GM18507 (cell line): ENCODE measurements at places on chromosomes 5 and 9.
A peak's percentile ranks its signal among the peaks of the same experiment; 100 is the strongest.

- peak; percentile 53 for DNase-seq
Measured at GRCh38 chr5:17282283-17283120, 65.1 kb downstream of the BASP1 start.

GRCh38 chr5:139134906-139135305, 63.3 kb downstream of the SIL1 start:
- no peak for DNase-seq

GRCh38 chr9:72827950-72828731, 124.7 kb downstream of the ALDH1A1 start:
- DNase-seq = no peak

DNA sequence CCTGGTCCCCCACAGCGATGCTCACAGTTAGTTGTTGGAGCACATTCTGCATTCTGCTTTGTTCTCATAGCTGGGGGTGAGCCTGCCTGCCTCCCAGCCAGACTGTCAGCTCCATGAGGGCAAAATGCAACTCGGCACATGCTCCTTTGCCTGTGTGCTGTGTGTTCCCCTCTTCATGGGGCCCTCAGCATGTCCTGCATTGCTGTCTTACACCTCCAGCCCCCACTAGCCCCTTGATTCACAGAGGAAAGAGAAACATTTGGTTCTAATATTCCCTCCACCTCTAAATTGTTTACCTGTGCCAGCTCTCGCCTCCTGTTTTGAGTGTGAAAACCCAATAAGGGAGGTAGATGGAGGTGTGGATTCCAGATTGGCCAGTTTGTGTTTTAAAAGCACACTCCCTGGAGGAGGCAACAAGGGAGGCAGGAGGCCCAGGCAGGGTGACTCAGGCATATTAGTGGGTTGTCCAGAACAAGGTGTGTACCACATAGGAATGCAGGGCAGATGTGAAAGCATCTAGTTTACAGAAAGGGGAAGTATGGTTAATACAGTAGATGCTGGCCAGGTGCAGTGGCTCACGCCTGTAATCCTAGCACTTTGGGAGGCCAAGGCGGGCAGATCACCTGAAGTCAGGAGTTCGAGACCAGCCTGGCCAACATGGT, 224.6 kb downstream of the AGTPBP1 start:
- no peak for DNase-seq

GRCh38 chr5:145689235-145689634, 145.9 kb downstream of the PRELID2 start:
- no peak for DNase-seq

DNA sequence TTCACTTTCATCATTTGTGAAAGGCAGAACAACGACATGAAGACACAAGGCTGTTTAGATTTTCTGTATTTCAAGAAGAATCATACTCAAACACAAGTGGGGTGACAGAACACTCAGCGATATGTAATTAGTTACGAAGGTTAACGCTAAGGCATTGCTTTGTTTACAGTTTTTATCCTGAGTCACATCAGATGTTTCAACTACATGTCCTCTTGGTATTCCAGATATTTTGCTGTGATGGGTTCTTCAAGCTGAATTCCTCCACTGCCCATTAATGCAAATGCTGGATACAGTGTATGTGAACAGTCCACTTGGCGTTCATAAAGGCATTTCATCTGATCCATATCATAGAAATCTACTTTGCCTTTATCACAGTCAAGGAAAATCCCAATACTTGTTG, 43.4 kb downstream of the TRIM36 start:
- DNase-seq = no peak

DNA sequence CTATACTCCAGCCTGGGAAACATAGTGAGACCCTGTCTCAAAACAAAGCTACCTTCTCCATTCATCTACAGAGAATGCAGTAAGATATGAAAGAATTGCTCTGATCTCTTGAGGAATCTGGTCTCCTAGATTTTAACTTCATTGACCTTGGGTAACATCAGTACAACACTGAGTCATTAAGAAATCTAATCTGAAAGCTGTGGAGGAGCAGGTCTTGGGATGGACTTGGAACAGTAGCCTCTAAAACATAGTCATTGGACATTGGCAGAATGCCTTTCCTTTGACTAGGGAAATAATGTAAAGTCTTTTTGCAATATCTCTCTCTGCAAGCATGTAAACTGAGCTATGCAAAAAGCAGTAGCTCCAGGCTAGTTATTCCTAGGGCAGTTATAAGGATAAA, 58.1 kb downstream of the KCNN2 start:
- DNase-seq = no peak

DNA sequence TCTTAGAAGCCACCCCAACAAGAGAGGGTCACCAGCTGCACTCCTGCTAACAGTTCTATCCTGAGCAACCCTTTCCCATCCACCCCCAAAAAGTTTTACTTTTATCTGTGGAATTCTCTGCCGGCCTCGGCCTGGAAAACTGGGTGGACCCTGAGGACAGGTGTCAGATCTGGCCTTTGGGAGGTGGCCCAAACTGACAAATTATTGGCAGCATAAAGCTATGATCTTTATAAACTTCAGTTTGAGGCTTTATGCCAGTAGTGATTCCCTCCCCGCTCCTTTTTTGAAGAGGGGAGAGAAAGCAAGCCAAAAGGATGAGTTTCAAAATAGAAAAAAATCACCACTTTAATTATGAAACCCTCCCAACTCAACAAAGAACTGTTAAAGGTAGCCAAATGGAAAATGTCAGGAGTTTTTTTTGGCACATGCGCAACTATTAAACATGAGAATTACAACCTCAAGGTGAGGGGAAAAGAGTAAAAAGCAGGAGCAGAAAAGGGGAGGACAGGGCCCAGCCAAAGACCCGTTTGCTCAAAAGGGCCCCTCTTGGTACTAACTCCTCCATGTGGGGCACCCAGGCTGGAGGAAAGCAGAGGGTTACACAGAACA, 49.4 kb downstream of the FBXW11 start:
- no peak for DNase-seq

GRCh38 chr5:34487159-34487879, 168.8 kb upstream of the RAI14 start:
- no peak for DNase-seq

- no peak for DNase-seq
Measured at GRCh38 chr9:19371942-19372341, 8.1 kb downstream of the RPS6 start.

DNA sequence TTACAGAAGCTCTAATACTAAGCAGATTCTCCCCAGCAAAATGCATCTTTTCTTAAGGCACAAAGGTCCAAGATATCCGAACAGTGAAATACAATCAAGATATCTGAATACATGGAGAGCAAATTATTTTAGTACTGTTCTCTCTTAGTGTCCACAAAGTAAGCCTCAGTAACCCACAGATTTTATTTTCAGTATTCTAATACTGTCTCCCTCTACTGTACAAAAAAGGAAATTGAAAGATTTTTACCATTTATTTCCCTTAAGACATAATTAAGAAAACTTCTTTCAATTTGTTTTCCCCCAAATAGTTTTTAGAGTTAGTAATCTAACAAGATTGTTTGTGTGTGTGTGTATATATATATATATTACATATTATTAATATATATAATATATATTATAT, 24.7 kb upstream of the NOL6 start:
- DNase-seq = no peak

GRCh38 chr9:8208465-8208864, 408.9 kb upstream of the DMAC1 start:
- DNase-seq = no peak

DNA sequence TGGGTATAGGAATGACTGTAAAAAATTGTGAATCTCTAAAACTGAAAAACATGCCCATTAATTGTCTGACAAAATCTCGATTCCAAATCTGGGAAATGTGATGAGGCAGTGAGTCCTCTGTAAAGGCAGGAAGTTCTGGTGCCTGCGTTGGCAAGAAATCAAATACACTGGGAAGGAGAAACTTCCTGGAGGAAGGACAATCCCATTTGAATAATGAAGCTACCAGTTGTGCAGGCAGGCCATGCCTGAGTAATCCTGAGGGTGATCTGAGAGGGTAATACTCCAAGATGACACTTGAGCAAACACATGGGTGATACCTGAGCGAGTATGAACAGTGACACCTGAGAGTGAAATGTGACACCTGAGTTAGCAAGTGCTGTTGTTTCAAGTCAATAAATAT, 49.7 kb downstream of the KIF24 start:
- no peak for DNase-seq

DNA sequence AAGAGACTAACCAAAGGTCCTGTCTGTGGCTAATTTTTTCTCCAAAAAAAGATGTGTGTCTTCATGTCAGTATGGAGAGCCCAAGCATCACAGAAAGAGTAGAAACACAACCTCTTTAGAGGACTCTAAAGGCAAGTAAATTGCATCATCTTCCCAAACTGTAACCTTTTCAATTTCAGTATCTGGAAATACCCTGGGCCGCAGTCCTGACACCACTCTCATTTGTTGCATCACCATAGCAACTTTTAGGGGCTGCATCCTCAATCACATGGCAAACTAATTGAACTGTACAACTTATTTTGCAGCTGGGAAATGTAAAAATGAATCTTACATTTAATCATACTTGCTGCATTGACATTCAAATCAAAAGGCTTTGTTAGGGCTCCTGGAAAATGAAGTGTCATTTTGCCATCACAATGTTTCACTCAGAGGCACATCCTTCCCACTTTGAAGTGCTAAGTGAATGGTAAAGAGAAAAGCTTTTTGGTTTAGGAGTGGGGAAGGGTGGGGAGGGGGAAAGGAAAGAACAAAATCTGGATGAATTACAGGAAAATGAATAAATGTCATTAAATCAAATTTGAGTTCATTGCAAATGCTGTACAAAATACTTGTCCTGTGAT, 60.6 kb upstream of the GRIA1 start:
- DNase-seq = no peak

DNA sequence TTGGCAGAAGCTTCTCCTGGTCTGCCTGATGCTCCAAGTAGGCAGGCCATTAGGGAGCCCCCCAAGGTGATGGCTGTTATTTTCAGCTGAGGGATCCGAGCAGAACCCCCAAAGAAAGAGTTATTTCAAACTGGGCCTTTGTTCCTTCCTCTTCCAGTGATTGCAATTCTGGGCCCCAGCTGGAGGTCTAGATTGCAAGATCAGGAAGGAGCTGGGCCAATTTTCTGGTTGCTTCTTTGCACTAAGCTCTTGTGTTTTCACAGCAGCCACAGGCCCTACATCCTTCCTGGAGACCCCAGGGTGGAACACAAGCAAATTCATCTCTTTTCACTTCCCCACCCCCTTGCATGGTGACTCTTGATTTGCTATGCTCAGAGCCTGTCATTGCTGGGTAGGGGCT, 215.0 kb downstream of the SEMA6A start:
- DNase-seq = no peak

GRCh38 chr5:17147617-17148016, 69.8 kb upstream of the BASP1 start:
- no peak for DNase-seq

- no peak for DNase-seq
Measured at GRCh38 chr9:34590381-34591247, 1.1 kb upstream of the CNTFR start.
